ENCODE measurements at places on chromosomes 13 and 19.
A peak's percentile ranks its signal among the peaks of the same experiment; 100 is the strongest.

- no peak for DNase-seq
These were observed 135.6 kb downstream of the NUFIP1 start for GRCh38 chr13:44853641-44854040.

GRCh38 chr13:32587011-32587810 lies 959 bp downstream of the PDS5B start:
- DNase-seq: peak; percentile 69

DNA sequence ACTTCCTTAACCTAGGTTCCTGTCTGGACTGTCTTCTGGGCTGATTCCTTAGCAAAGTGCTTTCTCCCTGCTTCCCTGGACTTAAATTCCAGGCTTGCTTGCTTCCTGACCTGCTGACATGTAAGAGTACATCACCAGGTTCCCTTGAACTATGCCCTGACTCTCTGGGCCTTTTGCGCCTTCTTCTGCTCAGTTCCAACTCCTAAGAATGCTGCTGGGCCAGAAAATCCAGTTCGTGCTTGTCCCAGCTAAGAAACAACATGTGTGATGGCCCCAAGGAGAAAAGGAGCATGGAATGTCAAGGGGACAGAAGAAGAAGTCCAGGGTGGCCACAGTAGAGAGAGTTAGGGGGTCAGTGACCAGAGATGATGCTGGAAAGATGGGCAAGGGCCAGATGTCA lies 42.6 kb upstream of the MBNL2 start:
- no peak for DNase-seq

- DNase-seq: peak; percentile 89
These were observed at the start of gene PLEKHF1 for GRCh38 chr19:29665215-29665825. TSS of gene PLEKHF1 (plus strand) at chr19:29665461. CDS start at chr19:29673840, 8,379 bp downstream.

DNA sequence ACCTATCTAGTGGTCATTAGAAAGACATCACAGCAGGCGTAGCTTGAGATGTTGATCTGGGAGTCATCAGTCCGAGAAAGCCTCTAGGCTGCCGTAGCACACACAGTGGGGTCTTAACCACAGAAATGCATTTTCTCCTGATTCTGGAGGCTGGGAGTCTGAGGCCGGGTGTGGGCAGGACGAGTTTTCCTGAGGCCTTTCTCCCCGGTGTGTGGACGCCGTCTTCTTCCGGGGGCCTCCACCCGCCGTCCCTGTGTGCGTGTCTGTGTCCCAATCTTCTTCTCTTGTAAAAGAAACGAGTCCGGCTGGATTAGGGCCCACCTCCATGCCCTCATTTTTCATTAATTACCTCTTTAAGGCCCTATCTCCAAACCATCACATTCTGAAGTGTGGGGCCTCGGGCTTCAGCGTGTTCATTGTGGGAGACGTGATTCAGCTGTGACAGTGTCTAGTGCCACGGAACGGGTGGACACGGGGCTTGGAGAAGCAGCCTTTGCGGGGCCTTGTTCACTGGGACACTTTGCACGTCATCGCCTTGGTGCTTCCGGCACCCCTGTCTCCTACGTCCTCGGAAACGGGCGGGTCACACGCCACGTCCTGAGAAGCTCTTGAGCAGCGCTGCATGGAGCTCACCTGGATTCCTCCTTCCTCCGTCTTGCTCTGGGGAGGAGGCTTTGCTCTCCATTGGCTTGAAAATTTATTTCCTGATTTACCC lies 208.9 kb upstream of the SOX1 start:
- no peak for DNase-seq

- no peak for DNase-seq
These were observed 105.8 kb downstream of the DPF1 start for GRCh38 chr19:38118176-38118575.

- peak; percentile 54 for DNase-seq
These were observed 20.3 kb upstream of the CACNA1A start for GRCh38 chr19:13526552-13526951.

GRCh38 chr19:32555786-32556185 lies 25.2 kb upstream of the PDCD5 start:
- no peak for DNase-seq

GRCh38 chr19:41888926-41889325 lies 5.9 kb downstream of the ARHGEF1 start:
- DNase-seq: no peak

- DNase-seq: peak; percentile 71
These were observed 1.9 kb downstream of the FOXO1 start for GRCh38 chr13:40664350-40665125.

- no peak for DNase-seq
These were observed 12.2 kb downstream of the ARGLU1 start for GRCh38 chr13:106555631-106556328.

GRCh38 chr13:77377016-77377415 lies 50.1 kb upstream of the MYCBP2 start:
- DNase-seq: no peak

GRCh38 chr13:21117104-21117809 lies 55.9 kb upstream of the LATS2 start:
- DNase-seq: no peak

Data from activated CD4-positive, alpha-beta T cell treated with anti-CD3 and anti-CD28 coated beads for 48 hours (primary cell).